ENCODE measurements at places on chromosomes 12 and 14.

- DNase-seq, result no peak
These were observed 143.5 kb downstream of the KCNA5 start for GRCh38 chr12:5187136-5187535.

GRCh38 chr14:84401631-84402030 lies 1128.3 kb upstream of the FLRT2 start:
- no peak for DNase-seq

- no peak for DNase-seq
These were observed 5.7 kb downstream of the DENND5B start for GRCh38 chr12:31585271-31585670.

- no peak for DNase-seq
These were observed 285.0 kb downstream of the SLC6A15 start for GRCh38 chr12:84627593-84627992.

- DNase-seq, result no peak
These were observed 203.8 kb upstream of the SFSWAP start for GRCh38 chr12:131507094-131507493.

- no peak for DNase-seq
These were observed 11.3 kb upstream of the GNG2 start for GRCh38 chr14:51849097-51849496.

DNA sequence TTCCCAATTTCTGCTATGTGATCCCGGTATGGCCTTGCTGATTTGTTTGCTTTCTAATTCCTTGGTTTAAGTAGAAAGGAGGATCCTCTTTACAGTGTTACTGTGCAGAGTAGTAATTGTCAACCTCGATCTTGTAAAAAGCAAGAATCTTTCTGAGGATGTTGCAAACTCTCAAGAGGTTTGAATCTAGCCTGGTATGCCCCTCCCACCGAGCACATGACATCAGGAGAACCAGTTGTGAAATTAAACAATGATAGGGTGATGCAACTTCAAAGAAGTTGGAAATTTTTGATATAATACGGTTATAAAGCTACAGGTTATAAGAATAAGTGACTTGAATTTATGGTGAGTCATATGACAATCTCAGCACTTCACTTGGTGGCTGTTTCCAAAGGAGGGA lies 35.0 kb upstream of the FUT8 start:
- no peak for DNase-seq

- peak; percentile 73 for DNase-seq
These were observed 118.5 kb upstream of the C14orf180 start for GRCh38 chr14:104460791-104461651.

DNA sequence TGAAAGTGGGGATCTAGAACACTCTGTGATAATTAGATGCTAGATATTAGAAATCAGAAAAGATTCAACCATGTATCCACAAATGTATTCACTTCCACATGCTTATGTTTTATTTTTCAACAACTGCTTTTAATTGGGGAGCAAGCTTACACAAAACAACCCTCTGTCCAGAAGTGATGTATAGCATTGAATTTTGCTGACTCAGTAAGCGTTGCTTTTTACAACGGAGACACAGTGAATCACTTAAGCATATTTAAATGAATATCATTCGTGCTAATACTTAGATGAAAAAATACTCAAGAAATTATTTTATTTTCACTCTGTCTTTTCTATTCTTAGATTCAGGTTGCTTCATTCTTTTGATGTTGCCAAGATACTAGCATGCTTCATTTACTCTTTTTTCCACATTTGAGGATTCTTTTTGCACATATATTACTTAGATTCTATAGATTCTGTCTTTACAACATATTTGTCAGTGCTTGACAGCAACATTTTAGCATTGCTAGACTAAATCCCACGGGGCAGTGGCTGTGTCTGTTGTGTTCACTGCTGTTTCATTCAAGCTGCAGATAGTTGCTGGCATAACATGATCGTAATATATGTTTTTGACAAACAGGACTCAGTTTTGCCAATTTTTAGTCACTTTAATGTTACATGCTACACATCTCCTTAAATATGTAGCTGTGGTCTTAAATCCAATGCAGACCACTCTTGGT lies 1714.4 kb upstream of the SEL1L start:
- no peak for DNase-seq

DNA sequence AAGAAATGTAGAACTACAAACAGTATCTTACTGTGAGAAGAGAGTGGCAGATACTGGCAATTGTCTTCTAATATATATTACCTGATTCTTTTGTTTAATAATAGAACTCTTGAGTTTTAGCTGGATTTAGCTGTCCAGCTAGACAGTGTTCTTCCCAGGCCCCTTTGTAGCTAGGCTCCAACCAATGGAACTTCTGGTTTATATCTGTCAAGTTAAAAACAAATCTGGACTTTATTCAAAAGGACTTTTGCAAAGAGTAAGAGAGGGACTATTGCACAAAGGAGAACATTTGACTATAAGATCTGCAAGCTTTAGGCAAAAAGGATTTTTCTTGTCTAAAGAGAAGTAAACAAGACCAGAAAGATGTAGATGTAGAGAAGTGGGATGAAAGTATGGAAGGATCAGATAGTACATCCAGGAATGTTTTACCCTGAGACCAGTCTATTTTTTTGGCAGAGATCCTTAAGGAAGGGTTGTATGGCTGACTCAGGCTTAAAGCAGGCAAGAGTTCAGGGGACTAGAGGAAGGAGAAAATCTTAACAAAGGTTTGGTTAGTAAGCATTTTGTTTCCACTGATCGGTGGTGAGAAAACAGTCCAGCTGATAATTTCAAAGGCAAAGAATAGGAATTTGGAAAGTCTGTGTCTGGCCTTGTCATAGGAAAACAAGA lies 111.1 kb upstream of the PLEKHA5 start:
- DNase-seq, result no peak

GRCh38 chr14:64992328-64992885 lies 5.7 kb downstream of the FNTB start:
- no peak for DNase-seq

- no peak for DNase-seq
These were observed 280.3 kb downstream of the KSR2 start for GRCh38 chr12:117688446-117688845.

GRCh38 chr14:36270191-36270590 lies 50.2 kb downstream of the MBIP start:
- no peak for DNase-seq

DNA sequence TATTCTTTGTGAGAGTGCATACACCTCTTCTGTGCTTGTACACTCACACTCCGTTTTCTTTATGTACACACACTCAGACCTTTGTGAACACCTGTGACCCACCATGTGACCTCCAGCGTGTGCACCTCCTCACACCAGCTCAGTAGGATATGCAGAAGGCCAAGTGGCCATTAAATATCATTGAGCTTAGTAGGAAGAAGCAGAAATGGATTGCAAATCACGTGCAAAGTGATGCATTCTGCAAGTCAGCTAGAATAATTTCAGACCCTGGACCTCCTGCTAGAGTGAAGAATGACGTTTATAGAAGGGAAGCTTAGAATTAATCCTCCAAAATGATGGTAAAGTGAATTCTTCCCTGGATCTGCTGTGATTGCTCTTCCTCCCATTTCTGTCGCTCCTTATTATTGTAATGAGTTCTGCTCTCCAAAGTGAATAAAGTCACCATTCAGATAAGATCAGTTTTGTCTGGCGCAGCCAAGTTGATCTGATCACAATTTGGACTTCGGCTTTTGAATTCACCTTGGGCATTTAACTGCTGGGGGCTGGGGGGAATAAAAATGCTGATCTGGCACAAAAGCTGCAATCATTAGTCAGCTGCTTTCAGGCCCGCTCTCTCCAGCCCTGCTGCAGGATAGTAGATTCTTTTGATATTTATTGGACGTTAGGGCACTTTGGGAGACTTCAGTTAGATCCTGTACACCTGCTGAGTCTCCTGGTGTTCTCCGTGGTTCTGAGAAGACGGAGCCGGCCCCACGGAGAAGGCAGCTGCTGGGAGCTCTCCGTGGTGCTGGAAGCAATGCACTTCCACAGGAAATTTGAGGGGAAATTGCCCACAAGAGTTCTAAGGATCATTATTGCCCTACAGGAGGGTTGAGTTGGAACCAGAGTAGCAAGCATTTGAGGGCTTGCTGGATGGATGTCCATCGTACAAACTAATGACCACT lies 12.4 kb upstream of the NRXN3 start:
- peak; percentile 41 for DNase-seq

- DNase-seq, result no peak
These were observed 29.5 kb downstream of the NINJ2 start for GRCh38 chr12:633731-634130.
